Activated CD4-positive, alpha-beta memory T cell treated with anti-CD3 and anti-CD28 coated beads for 36 hours (primary cell): ENCODE measurements at places on chromosomes 5 and 9.

DNA sequence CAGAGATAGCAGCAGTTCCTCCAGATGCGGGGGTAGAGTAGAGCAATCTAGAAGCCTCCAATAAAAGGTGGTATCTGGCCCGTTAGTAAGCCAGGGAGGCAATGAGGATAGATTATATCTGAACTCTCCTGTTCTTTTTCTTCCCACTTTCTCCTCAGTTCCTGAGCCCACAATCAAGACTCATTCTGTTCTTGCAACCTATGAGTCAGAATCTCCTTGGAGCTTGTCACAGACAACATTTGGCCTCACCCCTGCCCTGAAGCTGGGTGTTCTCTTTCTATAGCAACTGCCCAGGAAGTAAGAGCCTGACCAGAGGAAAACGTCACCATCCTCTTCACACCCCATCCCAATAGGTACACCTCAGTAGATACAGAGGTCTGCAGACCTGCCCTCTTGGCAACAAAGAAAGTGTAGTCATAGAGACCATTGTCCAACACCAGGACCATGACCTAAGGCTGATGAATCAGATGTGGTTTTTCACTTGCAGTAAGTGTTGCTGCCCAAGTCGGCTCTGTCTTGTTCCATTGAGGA lies 76.3 kb upstream of the PCA3 start:
- H3K36me3 ChIP-seq = no peaks in the 10 kb centered on the region
- peak; percentile 31 for DNase-seq
- H3K4me1 ChIP-seq = peaks cover 18% of the 10 kb centered on the region
- no peak overlapping the region for H3K27ac ChIP-seq
- no peak overlapping the region for H3K4me3 ChIP-seq

GRCh38 chr9:127776924-127777289 lies 1.6 kb downstream of the SH2D3C start:
- H3K36me3 ChIP-seq = peaks cover 24% of the 10 kb centered on the region
- H3K27ac ChIP-seq = peak overlapping the region; percentile 98
- no peaks in the 10 kb centered on the region for H3K27me3 ChIP-seq
- DNase-seq = peak; percentile 53
- H3K4me3 ChIP-seq = peak overlapping the region; percentile 99

DNA sequence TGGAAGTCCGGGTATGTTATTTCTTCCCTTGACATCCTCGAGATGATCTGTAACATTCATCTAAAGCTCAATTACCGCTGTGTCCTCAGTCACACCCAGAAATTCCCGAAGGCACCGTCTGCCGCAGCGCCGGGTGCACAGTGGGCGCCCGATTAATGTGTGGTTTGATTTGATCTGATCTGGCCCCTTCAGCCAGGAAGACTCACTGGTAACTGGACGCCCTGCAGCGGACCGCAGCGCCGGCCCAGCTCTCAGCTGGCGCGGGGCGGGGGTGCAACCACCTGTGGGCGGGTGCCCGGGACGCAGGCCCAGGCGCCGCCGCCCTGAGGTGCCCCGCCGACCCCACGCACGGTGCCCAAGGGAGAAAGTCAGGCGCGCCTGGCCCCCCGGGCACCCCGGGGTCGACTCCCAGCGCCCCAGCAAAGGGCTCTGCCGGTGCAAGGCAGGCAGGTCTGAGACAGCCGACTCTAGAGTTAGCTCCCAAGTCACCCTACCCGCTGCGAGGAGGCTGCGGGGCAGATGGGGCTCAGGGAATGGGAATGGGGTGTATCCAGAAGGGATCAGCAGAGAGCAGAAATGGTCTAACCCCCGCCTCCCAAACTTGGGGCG lies 1.7 kb downstream of the EPB41L4B start:
- peaks cover 58% of the 10 kb centered on the region for H3K27me3 ChIP-seq
- peak overlapping the region; percentile 51 for H3K4me3 ChIP-seq
- no peaks in the 10 kb centered on the region for H3K36me3 ChIP-seq
- no peak overlapping the region for H3K27ac ChIP-seq
- peaks cover 8% of the 10 kb centered on the region for H3K4me1 ChIP-seq

- no peak overlapping the region for H3K27ac ChIP-seq
- H3K27me3 ChIP-seq = peaks cover 4% of the 10 kb centered on the region
- peaks cover 54% of the 10 kb centered on the region for H3K4me1 ChIP-seq
- no peak overlapping the region for H3K4me3 ChIP-seq
Measured at GRCh38 chr5:68435611-68436010, 220.1 kb downstream of the PIK3R1 start.

DNA sequence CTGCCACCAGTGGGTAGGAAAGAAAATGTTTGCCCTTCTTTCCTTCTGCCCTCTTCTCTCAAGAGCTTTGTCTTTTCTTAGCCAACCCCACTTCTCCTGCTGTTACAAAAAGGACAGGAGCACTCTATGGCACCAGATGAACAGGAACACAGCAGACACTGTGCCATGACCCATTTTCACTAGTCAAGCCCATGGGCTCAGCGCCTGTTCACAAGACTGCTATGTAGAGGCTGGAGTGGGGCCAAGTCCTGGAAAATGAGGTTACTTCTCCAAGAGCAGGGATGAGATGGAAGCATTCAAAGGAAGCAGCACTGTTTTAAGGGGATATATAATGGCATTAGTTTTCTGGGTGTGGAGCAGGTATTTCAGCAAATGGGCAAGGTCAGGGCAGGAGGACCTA lies 46.8 kb upstream of the GRAMD2B start:
- no peak overlapping the region for H3K4me3 ChIP-seq
- peaks cover 15% of the 10 kb centered on the region for H3K4me1 ChIP-seq
- H3K27me3 ChIP-seq = no peaks in the 10 kb centered on the region
- no peaks in the 10 kb centered on the region for H3K36me3 ChIP-seq
- H3K27ac ChIP-seq = no peak overlapping the region
